Erythroblast (primary cell): ENCODE measurements at places on chromosomes 3 and 15.
A peak's percentile ranks its signal among the peaks of the same experiment; 100 is the strongest.

GRCh38 chr3:142929109-142929508 lies 34.4 kb downstream of the PAQR9 start:
- peak; percentile 92 for DNase-seq

- no peak for DNase-seq
Measured at GRCh38 chr3:160885791-160886286, 129.8 kb downstream of the PPM1L start.

DNA sequence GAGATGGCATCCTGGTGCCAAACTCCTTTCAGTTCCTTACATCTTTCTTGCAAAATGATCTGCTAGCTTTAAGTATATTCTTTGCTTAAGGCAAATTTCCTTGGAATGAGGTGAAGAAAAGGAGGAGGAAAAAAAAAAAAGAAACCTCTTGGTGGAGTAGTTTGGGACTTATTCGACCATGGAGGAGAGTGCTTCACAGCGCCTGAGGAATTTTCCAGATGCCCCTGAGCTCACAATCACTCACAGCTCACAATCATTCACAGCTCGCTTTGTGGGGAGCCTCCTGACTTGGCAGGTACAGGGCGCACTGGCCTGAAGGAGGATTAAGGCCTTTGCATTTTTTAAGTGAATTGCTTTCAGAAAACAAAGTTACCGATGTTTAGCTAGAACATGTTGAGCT lies 53.9 kb downstream of the BOC start:
- DNase-seq, result no peak

- DNase-seq, result no peak
Measured at GRCh38 chr15:68311859-68312557, 34.5 kb downstream of the FEM1B start.

DNA sequence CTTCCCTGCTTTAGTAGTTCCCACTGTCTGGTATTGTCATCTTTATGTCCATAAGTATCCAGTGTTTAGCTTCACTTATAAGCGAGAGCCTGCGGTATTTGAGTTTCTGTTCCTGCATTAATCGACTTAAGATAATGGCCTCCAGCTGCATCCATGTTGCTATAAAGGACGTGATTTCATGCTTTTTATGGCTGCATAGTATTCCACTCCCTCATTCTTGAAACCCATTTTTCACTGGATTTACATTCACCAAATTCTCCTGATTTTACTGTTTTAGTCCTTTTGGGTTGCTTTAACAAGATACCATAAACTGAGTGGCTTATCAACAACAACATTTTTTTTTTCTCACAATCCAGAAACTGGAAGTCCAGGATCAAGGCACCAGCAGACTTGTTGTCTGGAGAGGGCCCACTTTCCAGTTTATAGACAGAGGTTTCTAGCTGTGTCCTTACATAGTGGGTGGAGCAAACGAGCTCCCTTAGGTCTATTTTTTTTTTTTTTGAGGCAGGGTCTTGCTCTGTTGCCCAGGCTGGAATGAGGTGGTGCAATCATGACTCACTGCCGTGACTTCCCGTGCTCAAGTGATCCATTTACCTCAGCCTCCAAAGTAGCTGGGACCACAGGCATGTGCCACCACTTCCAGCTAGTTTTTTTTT lies 6.1 kb upstream of the TICRR start:
- no peak for DNase-seq

- no peak for DNase-seq
Measured at GRCh38 chr3:45826321-45826720, 15.6 kb downstream of the LZTFL1 start.

GRCh38 chr15:42392309-42393024 lies 33.2 kb downstream of the CAPN3 start:
- no peak for DNase-seq

GRCh38 chr3:113275583-113275928 lies 64.2 kb downstream of the BOC start:
- DNase-seq, result no peak
